ENCODE measurements at places on chromosomes 5 and 9. TPM values are rescaled to one million over a fixed set of nuclear protein-coding genes. Genes with fewer than 3 reads are reported as not detected.

GRCh38 chr9:131546336-131547084 is 1.2 kb downstream of the PRRT1B start:
- DNase-seq, result no peak

Gene CDC20B
- total RNA-seq, result not detected

DNA sequence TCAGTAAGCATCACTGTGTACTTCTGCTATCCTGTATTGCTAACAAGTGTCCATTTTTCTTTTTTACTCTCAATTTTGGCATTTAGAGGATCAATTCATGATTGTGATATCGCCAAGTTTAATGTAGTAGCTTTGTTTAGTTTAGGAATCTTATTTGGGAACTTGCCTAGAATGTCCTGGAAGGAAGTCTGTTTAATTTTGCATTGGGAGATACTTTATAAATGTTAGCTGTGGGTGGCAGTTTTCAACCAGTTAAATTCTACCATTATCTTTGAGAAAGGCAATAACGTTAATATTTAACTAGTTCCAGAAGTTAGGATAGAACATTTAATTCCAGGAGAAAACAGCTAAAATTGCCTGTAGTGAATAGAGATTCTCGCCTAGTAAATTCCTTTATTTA is 78.6 kb downstream of the PBX3 start:
- no peak for DNase-seq

GRCh38 chr5:116759860-116760640 is 185.4 kb upstream of the SEMA6A start:
- DNase-seq, result no peak

GRCh38 chr5:50691399-50692016 is 25.1 kb downstream of the PARP8 start:
- no peak for DNase-seq

- DNase-seq, result no peak
These were observed 53.2 kb upstream of the SHISAL2B start for GRCh38 chr5:64637144-64637543.

DNA sequence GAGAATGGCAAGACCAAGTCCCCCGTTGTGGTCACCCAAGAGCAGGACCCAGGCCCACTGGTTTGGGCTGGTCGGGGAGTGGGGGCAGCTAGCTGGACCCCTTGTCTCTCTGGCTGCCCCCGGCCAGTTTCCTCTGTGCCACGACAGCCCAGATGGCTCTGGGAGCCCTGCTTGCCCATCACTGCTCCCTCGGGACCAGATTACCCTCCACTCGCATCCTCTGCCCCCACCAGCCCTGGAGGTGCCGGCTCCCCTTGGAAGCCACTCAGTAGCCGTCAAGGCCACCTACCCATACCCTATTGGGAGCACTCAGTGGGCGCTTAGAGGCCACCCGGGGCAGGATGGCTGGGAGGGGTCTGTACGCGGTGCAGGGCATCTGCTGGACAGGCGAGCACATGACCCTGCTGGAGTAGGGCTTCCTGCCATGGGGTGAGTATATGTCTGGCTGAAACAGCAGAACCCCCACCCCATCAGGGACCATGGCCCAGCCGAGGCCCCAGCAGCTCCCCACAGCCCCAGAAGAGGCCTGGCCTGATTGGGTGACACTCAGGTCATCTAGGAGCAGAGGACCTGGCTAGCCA is 70.0 kb downstream of the ZNF354C start:
- peak; percentile 19 for DNase-seq

Gene PCDHA9
- not detected for total RNA-seq

DNA sequence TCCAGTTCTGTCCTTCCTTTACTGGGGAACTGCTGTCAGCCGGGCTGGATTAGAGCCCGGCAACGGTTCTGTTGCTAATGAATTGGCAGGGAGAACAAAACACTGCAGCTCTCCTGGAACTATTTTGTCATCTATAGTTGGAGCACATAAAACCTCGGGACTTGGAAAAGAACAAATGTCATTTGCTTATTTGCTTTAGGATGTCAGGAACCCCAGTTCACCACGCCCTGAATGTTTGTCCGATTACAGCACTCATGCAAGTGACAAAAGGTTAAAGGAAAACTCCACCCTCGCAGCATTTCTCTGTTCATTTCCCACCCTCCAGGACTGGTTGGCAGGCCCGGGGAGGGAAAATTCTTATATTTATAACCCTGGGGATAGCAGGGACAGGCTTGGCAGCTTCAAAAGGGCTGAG is 66.4 kb upstream of the PLPP1 start:
- DNase-seq, result peak; percentile 89

GRCh38 chr5:89342106-89342876 is 459.3 kb upstream of the MEF2C start:
- no peak for DNase-seq

Gene RPP25L
- 43.4 TPM for total RNA-seq

DNA sequence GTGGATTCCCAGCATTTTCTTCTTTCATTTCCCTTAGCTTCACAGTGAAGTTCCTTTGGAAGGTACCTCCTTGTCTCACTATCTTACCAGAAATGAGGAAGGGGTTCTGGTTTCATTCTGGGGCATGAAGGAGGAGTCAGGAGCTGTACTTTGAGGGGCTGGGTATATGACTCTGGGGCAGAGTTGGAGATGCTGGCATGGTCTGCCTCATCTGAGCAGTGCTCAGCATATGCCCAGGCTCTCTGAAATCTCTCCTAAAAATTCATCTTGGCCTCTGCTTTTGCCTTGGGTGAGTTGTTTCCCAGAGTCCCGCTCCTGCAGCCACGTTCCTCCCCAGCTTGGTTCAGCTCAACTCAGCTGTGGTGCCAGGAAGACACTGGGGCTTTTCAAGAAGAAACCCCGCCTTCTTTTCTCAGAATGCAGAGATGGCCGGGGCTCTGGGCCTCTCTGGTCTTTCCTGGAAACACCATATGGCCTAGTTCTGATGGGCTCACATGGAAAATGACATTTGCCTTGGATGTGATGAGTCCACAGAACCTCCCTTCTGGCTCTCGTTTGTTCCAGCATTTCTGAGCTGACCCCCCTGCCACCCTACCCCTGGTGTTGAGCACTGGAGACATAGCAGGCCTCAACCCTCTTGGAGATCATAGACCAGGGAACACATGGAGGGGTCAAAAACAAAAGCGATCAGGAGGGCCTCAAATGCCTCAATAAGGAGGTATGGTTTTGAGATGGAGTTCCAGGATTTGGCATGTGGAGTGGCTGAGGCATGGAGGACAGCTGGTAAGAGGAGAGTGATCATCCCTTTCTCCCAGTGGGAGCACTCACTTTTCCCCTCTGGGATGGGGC is 12.0 kb upstream of the TGFBR1 start:
- no peak for DNase-seq

Gene SLC12A7
- 172 TPM for total RNA-seq

DNA sequence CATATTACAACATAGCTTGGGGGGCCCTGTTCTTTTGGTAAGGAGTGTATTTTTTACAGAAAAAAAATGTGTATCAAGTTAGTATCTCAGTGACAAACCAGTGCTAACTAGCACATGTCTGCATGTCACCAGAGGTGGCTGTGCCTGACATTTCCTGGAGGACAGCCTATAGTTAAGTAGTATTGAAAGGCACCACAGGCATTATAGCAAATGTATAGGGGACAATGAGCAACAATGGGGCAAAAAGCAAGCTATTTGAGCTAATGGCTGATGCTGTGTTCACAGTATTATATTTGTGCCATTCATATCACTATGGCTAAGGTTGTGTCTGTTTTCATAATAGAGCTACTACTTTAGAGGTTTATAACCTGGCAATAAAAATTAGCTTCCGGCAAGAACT is 1644.0 kb downstream of the MAT2B start:
- DNase-seq, result no peak

Gene NINJ1
- total RNA-seq, result 49.2 TPM

Gene HNRNPAB
- total RNA-seq, result 83.4 TPM

Gene SQSTM1
- total RNA-seq, result 437 TPM

GRCh38 chr5:67268231-67269021 is 71.8 kb upstream of the CD180 start:
- peak; percentile 80 for DNase-seq

DNA sequence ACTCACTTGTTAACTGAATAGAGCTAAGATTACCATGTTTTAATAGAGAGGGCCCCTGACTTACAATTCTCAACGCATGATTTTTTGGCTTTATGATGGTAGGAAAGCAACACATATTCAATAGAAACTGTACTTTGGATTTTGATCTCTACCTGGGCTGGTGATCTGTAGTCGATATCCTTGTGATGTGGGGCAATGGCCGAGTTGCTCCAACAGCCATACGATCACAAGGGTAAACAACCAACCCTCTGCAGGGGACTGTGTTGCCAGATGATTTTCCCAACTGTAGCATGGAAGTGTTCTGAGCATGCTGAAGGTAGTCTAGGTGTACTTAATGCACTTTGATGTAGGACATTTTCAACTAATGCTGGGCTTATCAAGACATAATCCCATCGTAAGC is 36.5 kb downstream of the NSUN2 start:
- no peak for DNase-seq

DNA sequence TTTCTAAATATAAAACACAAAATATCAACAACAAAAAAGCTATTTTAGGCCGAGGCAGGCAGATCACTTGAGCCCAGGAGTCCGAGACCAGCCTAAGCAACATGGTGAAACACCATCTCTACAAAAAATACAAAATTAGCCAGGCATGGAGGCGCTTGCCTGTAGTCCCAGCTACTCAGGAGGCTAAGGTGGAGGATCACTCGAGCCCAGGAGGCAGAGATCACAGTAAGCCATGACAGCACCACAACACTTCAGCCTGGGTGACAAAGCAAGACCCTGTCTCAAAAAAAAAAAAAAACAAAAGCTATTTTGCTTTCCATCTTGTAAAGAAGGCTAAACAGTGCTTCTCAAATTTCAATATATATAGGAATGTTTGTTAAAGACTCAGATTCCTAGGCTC is 11.3 kb downstream of the C5orf15 start:
- no peak for DNase-seq

GRCh38 chr5:158792186-158792585 is 307.5 kb downstream of the EBF1 start:
- no peak for DNase-seq

GRCh38 chr9:97923529-97924108 is 1.3 kb upstream of the TRMO start:
- peak; percentile 88 for DNase-seq

DNA sequence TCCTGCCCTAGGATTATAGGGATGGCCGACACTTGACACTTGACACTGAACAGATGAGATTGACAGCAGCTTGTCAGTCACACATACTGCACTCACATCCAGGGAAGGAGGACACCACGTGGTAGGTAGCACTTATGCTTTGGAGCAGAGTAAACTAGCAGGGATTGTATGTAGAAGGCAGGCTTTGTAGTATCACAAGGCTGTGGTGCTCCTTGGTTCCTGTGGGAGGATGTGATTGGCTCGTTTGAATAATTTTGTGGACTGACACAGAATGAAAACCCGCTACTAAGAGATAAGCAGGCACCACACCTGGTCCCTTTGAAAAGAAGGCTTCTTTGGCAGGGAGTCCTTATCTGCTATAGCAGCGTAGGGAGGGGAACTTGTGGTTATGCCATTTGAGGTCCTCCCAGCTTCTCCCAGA is 63.6 kb upstream of the IL12B start:
- no peak for DNase-seq

- DNase-seq, result no peak
These were observed 5.7 kb downstream of the NDST1 start for GRCh38 chr5:150513375-150514309.

GRCh38 chr5:177364159-177364962 is 6.6 kb downstream of the RGS14 start:
- peak; percentile 14 for DNase-seq

DNA sequence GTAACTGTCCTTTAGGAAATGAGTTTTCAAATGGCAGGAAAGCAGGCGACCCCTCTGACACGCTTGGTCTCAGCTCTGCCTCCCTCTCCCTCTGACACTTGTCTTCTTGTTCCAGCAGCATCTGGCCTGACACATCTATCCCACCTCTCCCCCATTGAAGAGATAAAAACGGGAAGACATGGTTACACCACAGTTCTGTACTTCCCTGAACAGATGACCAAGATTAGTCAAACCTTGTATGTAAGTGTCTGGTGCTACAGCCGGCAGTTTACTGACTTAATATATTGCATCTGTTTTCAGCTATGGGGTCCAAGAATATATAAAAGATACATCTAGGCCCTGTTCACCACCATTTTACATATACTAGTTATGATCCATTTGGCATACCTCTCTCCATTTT is 29.6 kb upstream of the MLLT3 start:
- DNase-seq, result no peak

DNA sequence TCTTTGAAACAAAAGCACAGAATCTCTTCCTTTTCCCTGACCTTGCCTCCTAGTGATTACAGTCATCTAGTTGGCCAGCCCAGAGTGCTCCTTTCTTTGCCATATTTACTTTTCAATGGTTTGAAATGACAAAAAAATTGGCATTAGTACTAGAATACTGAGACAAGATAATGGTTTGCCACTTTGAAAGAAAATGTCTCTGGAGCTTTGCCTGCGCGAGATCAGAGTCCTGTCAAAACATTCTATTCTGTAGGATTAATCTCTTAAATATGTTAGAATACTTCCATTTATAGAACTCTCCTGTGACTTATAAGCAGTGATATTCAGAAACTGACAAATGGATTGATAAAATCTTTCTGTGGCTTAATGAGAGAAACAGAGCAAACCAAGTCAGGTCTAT is 484.0 kb upstream of the IZUMO3 start:
- no peak for DNase-seq

GRCh38 chr5:176578391-176578808 is 29.3 kb downstream of the CDHR2 start:
- DNase-seq, result peak; percentile 52

GRCh38 chr9:125325826-125326225 is 64.2 kb downstream of the GAPVD1 start:
- no peak for DNase-seq

DNA sequence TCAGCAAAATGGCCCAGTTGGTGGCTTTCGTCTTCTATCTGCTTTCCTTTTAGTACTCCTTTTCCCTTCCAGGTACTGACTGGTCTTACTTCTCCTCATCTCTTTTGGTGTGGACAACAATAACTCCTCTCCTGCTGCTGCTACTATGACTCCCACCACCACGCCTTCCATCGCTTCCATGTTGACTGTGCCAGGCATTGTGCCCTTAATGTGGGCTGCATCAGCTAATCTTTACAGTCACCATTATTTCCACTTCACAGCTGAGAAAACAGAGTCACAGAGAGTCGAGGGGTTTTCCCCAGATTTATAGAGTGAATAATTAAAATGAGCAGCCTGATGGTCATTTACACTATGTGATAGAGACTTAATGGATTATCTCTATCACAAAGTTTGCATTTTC is 184.9 kb upstream of the IL12B start:
- no peak for DNase-seq

GRCh38 chr9:68706363-68707201 is 1.5 kb downstream of the PIP5K1B start:
- no peak for DNase-seq
